ENCODE measurements at places on chromosomes 6 and 20.
A peak's percentile ranks its signal among the peaks of the same experiment; 100 is the strongest.

GRCh38 chr6:63589952-63590411 is 17.7 kb downstream of the LOC128125822 start:
- DNase-seq = no peak

DNA sequence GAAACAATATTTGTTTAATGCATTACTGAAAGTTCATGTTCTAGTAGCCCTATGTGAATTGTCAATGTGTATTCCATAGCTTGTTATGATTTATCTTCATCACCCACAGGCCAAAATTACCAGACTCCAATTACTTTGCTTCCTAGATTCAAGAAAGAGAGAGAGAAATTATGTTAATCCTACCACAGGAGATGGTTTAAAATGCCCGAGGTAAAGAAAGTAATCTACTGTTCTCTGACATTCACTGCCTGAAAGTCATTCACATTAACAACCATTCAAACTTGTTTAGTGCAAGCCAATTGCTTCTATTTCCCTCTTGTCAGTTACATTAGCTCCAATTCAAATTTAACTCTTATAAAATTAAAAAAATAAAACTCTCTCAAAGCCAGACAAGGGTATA is 260.4 kb upstream of the THEMIS start:
- no peak for DNase-seq

DNA sequence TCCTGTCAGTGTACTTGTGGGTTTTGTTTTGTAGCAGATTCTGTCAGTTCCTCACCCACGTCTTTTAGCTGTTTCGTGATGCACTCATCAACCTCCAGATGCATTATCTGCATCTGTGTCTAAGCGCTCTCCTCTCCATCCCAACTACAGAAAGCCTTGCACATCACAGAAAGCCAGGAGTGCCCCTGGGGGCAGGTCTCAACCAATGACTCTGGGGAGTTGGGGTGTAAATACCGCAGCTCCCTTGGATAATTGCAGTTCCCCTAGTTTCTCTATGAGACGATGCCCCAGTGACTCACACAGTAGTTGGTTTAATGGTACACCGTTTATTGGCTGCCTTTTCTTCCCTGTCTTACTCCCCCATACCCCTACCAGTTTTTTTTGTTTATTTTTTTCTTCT is 158.1 kb downstream of the SOX4 start:
- DNase-seq = no peak

DNA sequence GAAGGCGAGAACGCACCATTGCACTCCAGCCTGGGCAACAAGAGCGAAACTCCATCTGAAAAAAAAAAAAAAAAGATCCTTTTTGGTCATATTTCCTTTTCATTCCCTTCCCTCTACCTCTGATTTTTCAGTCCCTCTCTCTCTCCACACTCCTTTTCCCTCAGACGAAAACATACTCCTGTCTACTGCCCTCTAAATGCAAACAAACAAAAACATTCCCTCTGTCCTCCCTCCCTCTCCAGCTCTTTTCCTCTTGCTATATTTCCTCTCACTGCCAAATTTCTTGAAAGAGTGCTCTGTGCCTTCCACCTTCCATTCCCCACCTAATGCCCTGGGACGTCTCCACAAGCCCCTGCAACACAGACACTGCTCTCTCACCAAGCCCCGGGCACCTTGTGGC is 14.9 kb upstream of the MDFI start:
- DNase-seq = no peak

GRCh38 chr6:45665859-45666258 is 288.1 kb upstream of the SUPT3H start:
- DNase-seq = no peak

DNA sequence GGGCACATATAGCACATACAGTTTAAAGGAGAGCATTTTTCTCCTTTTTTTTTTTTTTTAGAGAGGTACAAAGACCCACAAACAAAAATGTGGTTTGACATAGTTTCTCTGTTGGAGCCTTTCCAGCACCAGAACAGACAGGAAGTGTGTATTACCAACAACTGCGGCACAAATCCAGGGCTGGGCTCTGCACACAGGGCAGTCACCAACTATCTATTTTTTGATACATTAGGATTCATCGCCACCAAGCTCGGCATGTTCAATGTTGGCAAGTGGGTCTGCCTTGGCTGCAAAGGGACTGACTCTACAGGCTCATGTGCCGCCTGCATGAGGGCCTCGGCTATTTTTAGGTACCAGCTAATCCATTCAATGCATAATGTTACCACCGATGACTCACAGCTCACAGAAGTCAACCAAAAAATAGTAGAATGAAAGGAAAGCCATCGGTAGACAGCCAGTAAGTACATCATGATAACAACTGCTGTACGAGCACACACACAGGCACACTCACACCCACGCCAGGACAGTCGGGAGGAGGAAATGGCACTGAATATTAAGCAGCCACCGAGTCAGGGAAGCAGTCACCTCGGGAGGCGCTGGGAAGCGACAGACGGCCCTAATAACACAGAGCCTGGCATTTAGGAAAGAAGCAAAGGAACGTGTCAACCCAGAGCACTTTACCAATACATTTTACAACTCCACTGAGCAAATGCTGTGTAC is 81.6 kb downstream of the GMPR start:
- DNase-seq = peak; percentile 32

GRCh38 chr20:2231701-2232100 is 64.1 kb upstream of the TGM3 start:
- DNase-seq = no peak

GRCh38 chr6:20722455-20722854 is 188.2 kb downstream of the CDKAL1 start:
- DNase-seq = no peak

DNA sequence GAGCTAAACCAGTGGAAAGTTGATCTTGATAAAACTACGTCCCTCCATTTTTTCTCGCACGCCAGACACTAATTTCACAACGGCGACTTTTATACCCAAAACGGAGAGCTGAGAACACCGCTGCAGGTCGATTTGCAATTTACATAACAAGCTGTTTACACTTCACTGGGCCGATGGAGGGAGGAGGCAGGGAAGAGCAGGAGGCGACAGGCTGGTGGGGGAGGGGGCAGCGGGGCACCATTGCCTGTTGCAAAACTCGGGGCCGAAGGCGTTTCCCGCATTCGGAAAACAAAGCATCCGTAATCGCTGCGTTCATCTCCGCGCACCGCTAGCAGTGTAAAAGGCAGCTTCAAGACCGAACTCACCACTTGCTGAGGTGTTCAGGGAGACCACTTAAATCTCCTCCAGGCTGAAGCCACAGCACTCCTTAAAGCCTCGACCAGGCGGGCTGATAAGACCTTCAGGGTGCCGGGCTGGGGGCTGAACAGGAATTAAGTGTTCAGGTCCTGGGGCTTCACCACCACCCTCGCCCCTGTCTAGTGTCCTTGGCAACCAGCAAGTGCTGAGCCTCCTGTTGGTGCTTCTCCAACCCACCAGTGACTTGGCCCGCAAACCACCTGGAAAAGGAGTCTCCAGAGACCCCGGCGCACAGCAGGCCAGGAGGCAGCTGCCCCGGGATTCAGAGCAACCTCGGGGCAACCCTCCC is 2.0 kb upstream of the FOXC1 start:
- no peak for DNase-seq

DNA sequence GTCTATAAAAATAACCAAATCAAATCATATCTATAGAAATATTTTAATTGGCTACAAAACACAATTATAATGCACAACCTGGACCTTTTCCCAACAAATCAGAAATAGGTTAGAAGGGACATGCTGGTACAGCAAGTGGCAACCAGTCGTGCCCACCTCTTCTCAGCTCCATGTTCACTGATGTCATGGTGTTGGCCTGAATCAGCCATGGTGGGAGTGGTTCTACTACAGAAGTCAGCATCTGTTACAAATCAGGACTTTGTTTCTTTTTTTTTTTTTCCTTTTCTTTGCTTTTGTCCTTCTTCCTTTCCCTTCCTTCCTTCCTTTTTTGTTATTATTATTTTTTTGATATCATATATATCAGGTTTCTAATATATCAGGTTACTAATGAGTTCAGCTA is 91.2 kb downstream of the RALGAPA2 start:
- no peak for DNase-seq

- no peak for DNase-seq
These were observed 11.8 kb upstream of the ZNF831 start for GRCh38 chr20:59151820-59152219.

GRCh38 chr6:5457983-5458683 is 196.8 kb downstream of the FARS2 start:
- DNase-seq = no peak

GRCh38 chr20:64242003-64242796 is 13.3 kb upstream of the PCMTD2 start:
- DNase-seq = no peak

GRCh38 chr6:33126101-33126714 is 50.4 kb downstream of the HLA-DPB1 start:
- DNase-seq = peak; percentile 47

DNA sequence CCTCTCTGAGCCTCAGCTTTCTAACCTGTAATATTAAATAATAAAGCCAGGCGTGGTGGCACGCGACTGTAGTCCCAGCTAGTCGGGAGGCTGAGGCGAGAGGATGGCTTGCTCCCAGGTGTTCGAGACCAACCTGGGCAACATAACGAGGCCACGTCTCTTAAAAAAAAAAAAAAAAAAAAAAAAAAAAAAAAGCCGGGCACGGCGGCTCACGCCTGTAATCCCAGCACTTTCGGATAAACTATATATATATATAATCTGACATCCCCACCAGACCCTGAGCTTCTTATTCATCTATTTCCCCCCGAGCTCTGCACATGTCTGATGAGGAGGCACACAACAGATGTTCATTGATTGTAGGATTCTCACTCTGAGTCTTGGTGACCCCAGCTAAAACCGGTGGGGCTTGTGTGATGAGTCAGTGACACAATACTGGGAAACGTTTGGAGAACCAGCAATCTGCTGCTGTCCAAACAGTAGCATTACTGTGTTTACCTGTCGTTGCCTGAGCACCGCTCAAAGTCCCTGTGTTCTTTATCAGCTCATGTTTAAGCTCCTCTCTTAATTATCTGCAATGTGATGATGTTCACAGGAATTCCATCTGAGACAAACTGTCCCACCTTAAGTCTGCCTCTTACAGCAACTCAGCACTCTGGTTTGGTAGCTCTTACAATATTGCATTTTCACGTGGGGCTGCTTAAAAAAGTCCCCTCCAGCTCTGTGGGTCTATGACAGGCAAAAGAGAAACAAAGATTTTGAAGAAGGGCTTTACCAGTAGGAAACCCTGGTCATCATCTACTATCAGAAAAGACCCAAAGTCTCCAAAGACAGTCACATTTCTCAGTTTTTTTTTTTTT is 1.0 kb upstream of the SPATA2 start:
- DNase-seq = no peak

DNA sequence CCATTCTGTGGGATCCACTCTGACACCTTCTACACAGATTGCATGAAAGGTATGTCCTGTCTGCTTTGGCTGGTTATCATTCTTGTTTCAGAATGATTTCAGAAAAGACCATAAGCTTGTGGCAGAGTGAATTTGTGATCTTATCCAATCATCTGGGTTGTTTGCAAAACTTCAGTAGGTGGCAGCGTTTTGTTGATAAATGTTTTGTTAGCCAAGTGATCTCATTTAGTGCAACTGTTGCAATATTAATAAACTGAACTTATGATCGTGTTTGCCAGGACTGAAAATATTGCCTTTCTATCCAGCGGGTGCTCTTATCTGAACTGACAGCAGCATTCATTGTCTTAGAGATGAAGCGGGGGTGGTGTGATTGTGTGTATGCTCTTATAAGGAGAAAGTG is 613.2 kb upstream of the NOX3 start:
- no peak for DNase-seq

DNA sequence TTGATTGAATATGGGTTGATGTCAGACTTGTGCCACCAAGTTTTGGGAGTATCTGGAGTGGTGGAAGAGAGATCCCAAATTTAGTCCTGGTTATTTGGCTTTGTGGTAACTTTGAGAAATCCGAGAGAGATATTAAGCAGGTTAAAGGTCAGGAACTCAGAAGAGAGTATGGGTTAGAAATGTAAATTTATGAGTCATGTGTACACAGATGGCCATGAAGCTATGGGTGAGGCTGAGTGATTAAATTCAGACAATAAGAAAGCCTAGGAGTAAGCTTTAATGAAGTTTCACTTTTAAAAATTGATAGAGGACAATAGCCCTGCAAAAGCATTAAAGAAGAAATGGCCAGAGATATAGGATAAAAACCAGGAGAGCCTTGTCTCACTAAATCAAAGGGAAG is 14.3 kb downstream of the RIMS1 start:
- DNase-seq = no peak

DNA sequence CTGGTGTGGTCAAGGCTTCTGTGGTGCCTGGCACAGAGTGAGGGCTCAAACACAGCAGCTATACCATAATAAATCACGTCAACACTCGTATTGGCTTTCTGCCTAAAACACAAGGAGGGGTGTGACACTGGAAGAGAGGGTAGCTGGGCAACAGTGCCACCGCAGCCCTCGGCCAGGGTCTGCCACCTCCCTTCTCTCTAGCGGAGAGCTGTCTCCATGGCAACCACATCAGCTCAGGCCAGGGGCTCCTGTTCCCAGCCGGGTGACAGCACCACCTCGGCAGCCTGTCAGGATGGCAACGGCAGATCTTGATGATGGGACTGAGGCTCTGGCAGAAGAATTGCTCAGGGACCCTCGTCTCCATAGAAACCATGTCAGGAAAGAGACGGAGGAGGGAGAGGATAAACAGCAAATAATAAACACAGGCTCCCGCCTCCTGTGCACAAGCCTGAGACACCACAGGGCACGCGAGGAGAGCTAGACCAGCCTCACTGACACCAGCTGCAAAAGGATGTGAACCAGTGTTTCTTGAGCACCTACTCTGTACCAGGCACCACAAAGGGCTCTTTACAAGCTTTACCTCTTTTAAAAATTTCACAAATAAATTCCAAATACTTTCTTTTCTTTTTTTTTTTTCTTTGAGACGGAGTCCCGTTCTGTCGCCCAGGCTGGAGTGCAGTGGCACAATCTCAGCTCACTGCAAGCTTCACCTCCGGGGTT is 50.4 kb upstream of the TLDC2 start:
- no peak for DNase-seq

GRCh38 chr6:90720404-90720803 is 133.5 kb upstream of the MAP3K7 start:
- no peak for DNase-seq

- no peak for DNase-seq
These were observed 105.8 kb upstream of the DUSP22 start for GRCh38 chr6:186340-186965.

DNA sequence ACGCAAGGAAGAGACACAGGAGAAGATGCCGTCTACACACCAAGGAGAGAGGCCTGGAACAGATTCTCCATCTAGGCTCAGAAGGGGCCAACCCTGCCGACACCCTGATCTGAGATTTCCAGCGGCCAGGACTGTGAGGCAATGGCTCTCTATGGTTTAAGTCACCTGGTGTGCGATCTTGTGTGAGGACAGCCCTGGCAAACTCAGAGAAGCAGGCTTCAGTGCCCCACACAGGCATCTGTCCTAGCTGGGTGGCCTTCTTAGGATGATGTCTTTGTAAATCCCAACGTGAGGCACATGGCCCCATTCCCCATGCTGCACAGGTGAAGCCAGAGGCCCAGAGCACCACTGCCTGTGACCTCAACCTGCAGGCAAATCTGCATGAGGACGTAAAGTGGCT is 87.6 kb upstream of the FRMD1 start:
- no peak for DNase-seq

GRCh38 chr6:120348926-120349325 is 985.4 kb downstream of the TBC1D32 start:
- no peak for DNase-seq

- no peak for DNase-seq
These were observed 127.8 kb downstream of the SOD2 start for GRCh38 chr6:159565181-159565710.

- DNase-seq = no peak
These were observed 178.6 kb upstream of the MAP3K7 start for GRCh38 chr6:90765491-90765890.

GRCh38 chr20:50462093-50462690 is 48.0 kb upstream of the PTPN1 start:
- no peak for DNase-seq

Measured in stimulated activated CD8-positive, alpha-beta memory T cell treated with anti-CD3 and anti-CD28 coated beads, Interleukin-7, amount 100 ng/mL, for 24 hours (primary cell).